Stimulated activated CD8-positive, alpha-beta memory T cell treated with anti-CD3 and anti-CD28 coated beads, Interleukin-7, amount 100 ng/mL, for 24 hours (primary cell): ENCODE measurements at places on chromosomes 16 and 17.

DNA sequence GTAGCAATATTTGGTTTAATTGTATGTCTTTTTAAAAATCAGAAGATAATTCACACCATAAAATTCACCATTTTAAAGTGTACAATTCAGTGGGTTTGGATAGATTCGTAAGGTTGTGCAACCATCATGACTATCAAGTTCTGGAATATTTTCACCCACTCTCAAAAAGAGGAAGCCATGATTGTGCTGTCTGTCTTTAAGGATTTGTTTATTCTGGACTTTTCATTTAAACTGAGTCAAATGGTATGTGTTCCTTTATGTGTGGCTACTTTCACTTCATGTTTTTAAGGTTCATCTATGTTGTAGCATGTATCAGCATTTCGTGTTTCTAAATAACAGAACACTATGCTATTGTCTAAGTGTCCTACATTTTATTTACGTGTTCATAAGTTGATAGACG is 68.1 kb upstream of the CPHXL start:
- no peak for DNase-seq

GRCh38 chr17:64008830-64009229 is 10.7 kb downstream of the PRR29 start:
- DNase-seq: no peak

GRCh38 chr17:77531002-77531401 is 390.2 kb downstream of the SEC14L1 start:
- no peak for DNase-seq

- no peak for DNase-seq
Observed at GRCh38 chr17:43983515-43984411, 20.7 kb upstream of the NAGS start.

- no peak for DNase-seq
Observed at GRCh38 chr17:9226130-9226793, 205.0 kb downstream of the NTN1 start.

DNA sequence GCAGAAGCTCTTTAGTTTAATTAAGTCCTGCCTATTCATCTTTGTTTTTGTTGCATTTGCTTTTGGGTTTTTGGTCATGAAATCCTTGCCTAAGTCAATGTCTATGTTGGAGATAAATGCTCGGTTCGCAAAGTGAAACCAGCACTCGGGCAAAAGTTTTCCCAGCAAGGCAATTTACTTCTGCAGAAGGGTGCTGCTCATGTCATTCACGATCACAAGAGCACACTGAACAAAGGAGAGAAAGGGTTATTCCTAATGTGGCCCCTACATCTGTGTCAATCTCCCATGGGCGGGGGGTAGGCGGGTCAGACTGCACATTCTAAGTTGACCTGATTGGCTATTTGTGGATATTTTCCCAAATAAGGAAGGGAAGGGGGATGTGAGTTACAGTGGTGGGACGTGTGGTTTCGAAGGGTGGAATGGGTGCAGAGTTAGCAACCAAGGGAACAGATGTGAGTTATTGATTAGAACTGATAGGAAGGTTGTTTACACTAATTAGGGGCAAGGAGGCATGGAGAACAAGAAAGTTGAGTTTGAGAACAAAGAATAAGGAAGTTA is 23.0 kb downstream of the ATF7IP2 start:
- no peak for DNase-seq

- DNase-seq: no peak
Observed at GRCh38 chr17:303168-303567, 49.4 kb downstream of the RPH3AL start.

DNA sequence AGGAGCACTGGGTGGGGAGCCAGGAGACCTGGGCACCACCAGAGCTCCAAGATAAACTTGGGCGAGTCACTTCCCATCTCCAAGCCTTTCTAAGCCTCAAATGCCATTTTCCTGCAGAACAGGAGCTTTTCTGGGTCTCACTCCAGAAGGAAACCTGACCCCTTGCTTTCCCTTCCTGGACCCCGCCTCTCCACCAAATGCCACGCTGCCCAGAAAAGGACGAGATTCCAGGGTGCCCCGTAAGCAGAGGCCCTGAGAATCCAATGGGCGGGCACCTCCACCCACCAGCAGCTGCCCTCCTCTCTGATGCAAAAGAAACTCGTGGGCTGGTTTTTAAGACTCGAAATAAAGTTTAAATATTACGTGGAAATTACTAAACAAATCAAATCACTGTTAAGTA is 31.3 kb downstream of the ZNF423 start:
- DNase-seq: no peak

DNA sequence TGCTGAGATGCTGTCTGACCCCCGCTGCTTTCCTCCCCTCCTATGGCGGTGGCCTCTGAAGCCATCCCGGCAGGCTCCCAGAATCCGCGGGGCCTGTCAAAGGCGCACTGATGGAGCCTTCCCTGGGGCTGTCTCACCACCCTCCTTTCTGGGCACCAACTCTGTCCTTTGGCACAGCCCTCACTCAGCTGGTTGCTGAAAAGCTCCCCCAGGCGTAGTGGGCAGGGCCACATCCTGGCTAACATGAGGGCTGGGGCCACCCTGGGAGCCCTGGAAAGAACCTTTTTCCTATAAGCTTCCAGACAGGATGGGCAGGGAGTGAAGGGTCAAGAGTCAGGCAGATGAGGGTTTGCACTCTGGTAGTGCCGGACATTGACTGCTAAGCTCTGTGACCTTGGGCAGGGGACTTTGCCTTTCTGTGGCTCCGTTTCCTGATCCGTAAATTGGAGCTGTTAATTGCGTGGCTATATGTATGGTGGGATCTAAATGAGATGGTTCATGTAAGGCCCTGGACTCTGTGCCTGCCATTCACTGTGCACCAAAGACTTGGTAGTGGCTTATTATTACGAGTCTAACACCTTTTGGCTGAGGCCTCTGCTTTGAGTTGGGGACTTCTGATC is 27.6 kb upstream of the LASP1NB start:
- no peak for DNase-seq

GRCh38 chr17:43669971-43670644 is 8.4 kb upstream of the MEOX1 start:
- DNase-seq: no peak

DNA sequence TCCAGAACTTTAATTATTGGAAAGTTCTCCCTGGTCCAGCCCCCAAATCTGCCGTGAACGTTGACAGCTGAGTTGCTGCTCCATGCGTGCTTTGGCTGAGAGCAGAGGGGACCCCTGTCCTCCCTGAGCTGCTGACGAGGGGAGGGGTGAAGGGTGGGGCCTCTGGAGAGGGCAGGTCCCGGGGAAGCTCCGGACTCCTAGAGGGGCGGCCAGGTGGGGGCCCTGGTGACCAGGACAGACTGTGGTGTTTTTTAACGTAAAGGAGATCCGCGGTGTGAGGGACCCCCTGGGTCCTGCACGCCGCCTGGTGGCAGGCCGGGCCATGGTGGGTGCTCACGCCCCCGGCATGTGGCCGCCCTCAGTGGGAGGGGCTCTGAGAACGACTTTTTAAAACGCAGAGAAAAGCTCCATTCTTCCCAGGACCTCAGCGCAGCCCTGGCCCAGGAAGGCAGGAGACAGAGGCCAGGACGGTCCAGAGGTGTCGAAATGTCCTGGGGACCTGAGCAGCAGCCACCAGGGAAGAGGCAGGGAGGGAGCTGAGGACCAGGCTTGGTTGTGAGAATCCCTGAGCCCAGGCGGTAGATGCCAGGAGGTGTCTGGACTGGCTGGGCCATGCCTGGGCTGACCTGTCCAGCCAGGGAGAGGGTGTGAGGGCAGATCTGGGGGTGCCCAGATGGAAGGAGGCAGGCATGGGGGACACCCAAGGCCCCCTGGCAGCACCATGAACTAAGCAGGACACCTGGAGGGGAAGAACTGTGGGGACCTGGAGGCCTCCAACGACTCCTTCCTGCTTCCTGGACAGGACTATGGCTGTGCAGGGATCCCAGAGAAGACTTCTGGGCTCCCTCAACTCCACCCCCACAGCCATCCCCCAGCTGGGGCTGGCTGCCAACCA is at the start of gene MC1R:
Gene MC1R, plus strand, starts transcription at position 410 of the 895 bp plus-strand sequence. Its CDS starts 397 bp downstream, at position 807.
- DNase-seq: no peak

DNA sequence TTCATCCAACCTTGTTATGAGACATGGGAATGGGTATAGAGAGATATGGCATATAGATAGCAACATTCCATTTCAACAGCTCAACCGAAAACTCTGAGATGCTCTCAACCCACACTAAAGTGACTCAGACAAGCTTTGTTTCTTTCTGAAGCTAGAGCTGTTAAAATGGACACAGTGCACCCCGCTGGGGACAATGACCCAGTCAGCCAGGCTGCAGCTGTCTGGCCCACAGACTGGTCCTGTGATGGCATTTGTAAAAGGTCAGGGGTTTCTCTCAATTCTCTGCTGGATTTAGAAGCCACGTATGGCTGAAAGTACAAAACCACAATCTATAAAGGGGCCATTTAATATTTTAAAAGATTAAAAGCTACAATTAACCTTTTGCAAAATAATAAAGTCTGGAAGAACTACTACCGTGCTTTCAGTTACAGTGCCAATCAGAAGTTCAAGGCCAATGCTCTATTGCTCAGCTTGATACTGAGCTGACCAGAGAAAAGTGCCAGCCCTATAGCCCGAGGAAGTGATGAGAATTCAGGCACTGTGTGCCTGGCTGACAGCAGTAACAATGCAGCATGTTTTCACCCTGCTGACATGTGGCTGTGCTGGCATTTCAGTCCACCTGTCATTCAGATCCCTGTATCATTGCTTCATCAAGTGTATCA is 60.2 kb downstream of the TEX2 start:
- no peak for DNase-seq

- no peak for DNase-seq
Observed at GRCh38 chr17:7882068-7882467, 6.5 kb upstream of the CHD3 start.

- no peak for DNase-seq
Observed at GRCh38 chr17:82332669-82333278, 792 bp downstream of the SECTM1 start.

DNA sequence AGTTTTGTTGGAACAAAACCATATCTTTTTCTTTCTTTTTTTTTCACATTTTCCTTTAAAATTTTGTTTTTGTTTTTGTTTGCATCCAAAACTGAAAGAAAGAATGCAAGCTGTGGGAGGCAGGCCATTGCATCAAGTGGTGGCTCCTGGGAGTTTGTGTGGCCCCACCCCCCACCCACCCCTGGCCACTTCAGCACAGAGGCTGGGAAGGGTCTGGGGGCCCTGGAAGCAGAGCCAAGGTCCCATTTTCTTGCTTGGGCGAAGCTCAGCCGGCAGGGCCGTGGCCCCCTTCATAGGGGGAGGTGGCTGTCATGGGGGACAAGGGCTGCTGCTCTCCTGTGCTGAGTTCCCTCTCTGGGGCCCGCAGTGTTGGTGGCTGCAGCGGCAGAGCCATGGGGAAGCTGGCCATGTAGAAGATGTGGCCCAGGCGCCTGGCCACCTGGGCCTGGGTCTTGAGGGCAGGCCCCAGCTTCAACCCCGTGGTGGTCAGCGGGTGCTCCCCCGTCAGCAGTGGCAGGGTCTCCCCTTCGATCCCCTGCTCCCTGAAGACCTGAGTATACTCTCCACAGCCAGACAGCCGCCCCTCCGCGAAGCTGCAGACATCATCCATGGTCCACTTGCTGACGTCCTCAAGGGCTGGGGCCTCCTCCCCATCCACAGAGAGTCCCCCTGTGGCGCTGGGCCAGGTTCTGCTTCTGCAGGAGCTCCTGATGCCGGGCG is 19.8 kb downstream of the PAFAH1B1 start:
- no peak for DNase-seq

DNA sequence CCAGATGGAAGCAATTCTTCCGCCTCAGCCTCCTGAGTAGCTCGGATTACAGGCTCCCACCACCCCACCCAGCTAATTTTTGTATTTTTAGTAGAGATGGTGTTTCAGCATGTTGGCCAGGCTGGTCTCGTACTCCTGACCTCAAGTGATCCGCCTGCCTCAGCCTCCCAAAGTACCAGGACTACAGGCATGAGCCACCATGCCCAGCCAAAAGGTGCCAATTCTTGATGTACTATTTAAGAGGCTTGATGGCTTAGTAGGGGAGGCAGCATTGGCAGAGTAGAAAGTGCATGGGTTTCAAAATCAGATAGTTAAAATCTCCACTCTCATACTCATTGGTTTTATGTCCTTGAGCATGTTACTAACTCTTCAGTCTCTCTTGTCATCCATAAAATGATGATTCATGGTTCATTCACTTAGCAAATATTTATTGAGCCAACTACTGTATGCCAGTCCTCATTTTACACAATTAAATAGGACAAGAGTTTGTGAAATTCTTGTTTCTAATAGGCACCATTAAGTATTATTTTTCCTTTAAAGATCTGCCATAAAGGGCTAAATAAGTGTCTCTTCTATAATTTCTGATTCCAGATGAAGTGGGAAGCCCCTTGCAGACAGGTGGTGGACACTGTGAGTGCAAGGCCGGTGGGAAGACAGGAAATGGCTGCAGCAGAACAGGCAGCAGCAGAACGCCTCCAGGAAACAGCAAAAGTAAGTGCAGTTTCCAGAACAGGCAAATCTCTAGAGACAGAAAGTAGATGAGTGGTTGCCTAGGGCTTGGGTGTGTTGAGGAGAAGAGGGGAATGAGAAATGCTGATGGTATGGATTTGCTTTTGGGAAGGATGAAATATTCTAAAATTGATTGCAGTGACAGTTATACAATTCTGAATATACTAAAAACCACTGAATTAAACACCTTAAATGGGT is 8.2 kb upstream of the RPL27 start:
- no peak for DNase-seq

GRCh38 chr17:81701288-81702071 is 1.7 kb upstream of the MRPL12 start:
- DNase-seq: no peak

GRCh38 chr17:75998327-75998795 is 2.3 kb upstream of the CDK3 start:
- no peak for DNase-seq

DNA sequence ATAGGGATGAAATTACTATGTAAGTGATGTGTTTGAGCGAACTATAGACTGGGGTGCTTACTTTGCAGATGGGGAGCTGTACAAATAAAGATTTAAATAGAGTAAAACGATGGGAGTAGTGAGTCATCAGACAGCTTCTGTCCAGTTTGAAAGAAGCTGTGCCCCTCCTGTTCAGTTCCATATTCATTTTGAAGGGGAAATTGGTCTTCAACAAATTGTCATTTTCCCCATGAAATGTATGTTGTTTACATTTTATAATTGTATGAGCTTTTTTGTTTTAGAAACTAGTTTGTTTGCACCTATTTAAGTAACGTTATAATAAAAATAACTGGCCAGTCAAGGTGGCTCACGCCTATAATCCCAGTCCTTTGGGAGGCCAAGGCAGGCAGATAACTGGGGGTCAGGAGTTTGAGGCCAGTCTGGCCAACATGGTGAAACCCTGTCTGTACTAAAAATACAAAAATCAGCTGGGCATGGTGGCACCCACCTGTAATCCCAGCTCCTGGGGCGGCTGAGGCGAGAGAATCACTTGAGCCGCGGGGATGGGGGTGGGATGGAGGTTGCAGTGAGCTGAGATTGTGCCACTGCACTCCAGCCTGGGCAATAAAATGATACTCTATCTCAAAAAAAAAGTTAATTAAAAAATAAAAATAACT is 20.2 kb downstream of the SEC14L1 start:
- no peak for DNase-seq

DNA sequence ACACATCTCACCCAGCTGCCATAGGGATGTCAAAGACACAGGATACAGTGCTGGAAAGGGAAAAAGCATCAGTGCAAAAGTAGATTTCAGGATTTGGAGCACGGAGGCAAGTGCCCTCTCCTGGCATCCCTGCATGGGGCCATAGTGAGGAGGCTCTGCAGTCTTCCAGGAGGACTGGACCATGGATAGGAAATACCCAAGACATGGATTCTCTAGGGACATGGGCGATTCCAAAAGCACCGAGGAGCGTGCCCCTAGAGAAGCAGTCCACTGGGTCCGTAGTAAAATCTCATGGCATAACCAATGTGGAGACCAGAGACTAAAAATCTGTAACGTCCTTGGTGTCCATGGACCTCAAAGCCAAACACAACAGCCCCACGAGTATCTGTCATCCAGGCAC is 818.2 kb downstream of the KCNJ18 start:
- no peak for DNase-seq

- no peak for DNase-seq
Observed at GRCh38 chr16:84226026-84226425, 13.8 kb downstream of the KCNG4 start.
